Central memory CD8-positive, alpha-beta T cell (primary cell): ENCODE measurements at places on chromosomes 2 and 18.

- DNase-seq: no peak
These were observed 40.8 kb downstream of the KCMF1 start for GRCh38 chr2:85011747-85012146.

DNA sequence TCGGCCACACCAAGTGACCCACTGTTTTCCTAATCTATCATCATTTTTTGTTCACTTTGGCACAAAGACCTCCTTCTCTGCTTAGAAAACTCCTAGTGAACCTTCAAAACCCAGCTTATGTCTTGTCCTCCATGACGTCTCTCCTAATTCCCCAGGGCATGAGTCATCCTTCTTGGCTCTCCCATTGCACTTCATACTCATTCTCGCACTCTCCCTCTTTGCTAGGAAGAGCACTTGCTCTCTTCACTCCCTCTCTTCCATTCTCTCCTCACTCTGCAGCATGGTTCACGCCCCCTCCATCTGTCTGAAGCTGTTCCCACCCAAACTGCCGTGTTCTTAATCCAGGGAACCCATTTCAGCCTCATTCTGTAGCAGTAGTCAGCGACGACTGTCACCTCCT lies 103.9 kb downstream of the MRO start:
- no peak for DNase-seq

- no peak for DNase-seq
These were observed 59.8 kb downstream of the BMP10 start for GRCh38 chr2:68811364-68811763.

GRCh38 chr2:113183264-113183663 lies 9.5 kb downstream of the PSD4 start:
- no peak for DNase-seq

- DNase-seq: no peak
These were observed 18.5 kb downstream of the PMAIP1 start for GRCh38 chr18:59918320-59918755.

DNA sequence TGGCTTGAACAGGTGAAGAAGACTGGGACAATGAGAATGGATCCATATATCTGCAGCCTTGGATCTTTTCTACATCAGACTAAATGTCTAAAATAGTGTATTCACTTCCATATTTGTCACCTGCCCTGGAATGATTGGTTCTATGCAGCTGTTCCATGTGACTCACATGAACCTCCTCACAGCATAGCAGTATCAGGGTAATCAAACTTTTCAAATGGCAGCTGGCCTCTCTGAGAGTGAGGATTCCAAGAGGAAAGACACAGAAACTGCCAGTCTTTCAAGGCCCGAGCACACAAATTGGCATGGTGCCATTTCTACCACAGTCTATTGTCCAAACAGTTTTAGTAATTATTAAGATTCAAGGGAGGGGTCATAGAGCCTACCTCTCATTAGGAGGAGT lies 859.3 kb downstream of the BCL11A start:
- DNase-seq: no peak

DNA sequence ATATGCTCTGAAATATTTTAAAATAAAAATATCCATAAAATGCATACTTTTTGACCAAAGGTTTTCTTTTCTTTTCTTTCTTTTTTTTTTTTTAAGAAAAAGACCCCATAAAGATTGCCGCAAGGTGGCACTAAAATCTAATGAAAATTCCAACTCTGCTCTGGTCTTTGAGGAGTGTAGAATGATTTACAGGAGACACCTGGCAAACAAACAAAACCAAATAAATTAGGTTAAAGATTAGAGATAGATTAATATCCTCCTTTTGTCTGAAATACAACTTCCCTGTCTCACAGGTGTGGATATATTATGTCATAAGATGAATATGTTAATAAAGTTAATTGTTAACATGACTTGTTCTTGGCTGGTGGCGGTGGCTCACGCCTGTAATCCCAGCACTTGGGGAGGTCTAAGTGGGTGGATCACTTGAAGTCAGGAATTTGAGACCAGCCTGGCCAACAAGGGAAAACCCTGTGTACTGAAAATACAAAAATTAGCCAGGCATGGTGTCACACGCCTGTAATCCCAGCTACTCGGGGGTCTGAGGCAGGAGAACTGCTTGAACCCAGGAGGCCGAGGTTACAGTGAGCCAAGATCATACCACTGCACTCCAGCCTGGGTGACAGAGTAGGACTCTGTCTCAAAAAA lies 3.5 kb upstream of the RHOB start:
- no peak for DNase-seq
